ENCODE measurements at places on chromosomes 2 and 18. TPM values are rescaled to one million over a fixed set of nuclear protein-coding genes. Genes with fewer than 3 reads are reported as not detected.

ADRA2B gene
- total RNA-seq = 2.0 TPM

VAPA gene
- total RNA-seq = 307 TPM

CNDP1 gene
- total RNA-seq = not detected

XIRP2 gene
- under 0.01 TPM for total RNA-seq

CSRNP3 gene
- total RNA-seq = 1.2 TPM

IL1R2 gene
- 0.38 TPM for total RNA-seq

GTF2A1L gene
- 1.1 TPM for total RNA-seq

KHK gene
- total RNA-seq = 0.56 TPM

FBXO48 gene
- 0.28 TPM for total RNA-seq

MLPH gene
- 24.7 TPM for total RNA-seq

CYP1B1 gene
- total RNA-seq = 33.9 TPM

CREG2 gene
- total RNA-seq = 1.1 TPM

GRB14 gene
- total RNA-seq = 12.8 TPM

ERBB4 gene
- 0.28 TPM for total RNA-seq

SCYGR6 gene
- not detected for total RNA-seq

CDCA7 gene
- 0.85 TPM for total RNA-seq

FN1 gene
- 5,379 TPM for total RNA-seq

LGALSL gene
- 6.2 TPM for total RNA-seq

TMEFF2 gene
- under 0.01 TPM for total RNA-seq

DOK6 gene
- 0.77 TPM for total RNA-seq

CFAP221 gene
- under 0.01 TPM for total RNA-seq

IAH1 gene
- total RNA-seq = 56.4 TPM

AKAIN1 gene
- not detected for total RNA-seq

SAG gene
- total RNA-seq = not detected

RUFY4 gene
- not detected for total RNA-seq

FAM110C gene
- 1.4 TPM for total RNA-seq

ERICH2 gene
- not detected for total RNA-seq

PID1 gene
- 6.9 TPM for total RNA-seq

MDH1B gene
- 0.56 TPM for total RNA-seq

ACTR3 gene
- 358 TPM for total RNA-seq

BARD1 gene
- 15.2 TPM for total RNA-seq

ALKAL2 gene
- total RNA-seq = not detected

CBLN2 gene
- total RNA-seq = not detected

FAM237A gene
- not detected for total RNA-seq

CYTIP gene
- 5.9 TPM for total RNA-seq

B4GALT6 gene
- total RNA-seq = 2.8 TPM

ZBTB7C gene
- total RNA-seq = not detected

FAM124B gene
- total RNA-seq = 0.38 TPM

GALR1 gene
- total RNA-seq = not detected

UGT1A7 gene
- total RNA-seq = not detected

EDAR gene
- total RNA-seq = not detected

LCT gene
- under 0.01 TPM for total RNA-seq

GREB1 gene
- 0.96 TPM for total RNA-seq

MOCOS gene
- total RNA-seq = 2.9 TPM

TM4SF20 gene
- under 0.01 TPM for total RNA-seq

ADAM23 gene
- total RNA-seq = 3.9 TPM

IGFBP2 gene
- total RNA-seq = 219 TPM

Data from regular cardiac myocyte (primary cell).